ENCODE measurements at places on chromosomes 4 and X.

GRCh38 chrX:12245650-12246645 lies 107.7 kb downstream of the FRMPD4 start:
- no peak for DNase-seq

GRCh38 chr4:101141230-101141629 lies 206.1 kb downstream of the PPP3CA start:
- DNase-seq = no peak

DNA sequence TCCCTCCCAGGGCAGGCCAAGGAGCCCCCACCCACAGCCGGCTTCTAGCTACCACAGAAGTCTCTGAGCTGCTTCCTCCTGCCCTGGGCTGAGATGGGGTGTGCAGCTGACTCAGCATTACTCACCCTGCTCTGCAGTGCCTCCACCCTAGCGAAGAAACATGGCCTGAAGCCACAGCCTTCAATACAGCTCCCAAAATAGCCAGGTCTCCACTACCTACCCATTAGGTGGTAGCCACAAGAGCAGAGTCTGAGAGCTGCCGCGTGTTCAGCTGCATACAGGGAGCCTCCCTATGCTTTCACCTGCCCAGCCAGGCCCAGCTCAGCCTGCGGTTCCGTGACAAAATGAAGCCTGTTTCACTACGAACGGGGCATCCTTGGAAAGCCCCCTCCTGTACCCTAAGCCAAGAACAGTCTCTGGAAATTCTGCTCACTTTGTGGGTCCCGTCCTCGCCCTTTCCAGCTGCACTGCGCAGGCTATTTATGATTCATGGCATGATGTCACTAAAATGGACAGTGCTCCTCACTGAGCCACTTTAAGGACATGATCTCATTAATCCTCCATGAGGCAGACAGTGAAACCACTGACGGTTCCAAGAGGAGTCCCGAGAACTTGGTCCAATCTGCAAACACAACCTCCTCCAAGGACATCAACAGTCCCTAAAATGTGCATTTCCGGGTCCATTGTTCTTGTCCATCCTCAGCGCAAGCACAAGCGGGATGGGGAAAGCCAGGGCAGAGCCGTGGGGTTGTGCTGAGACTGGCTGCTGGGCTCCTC lies 20.2 kb downstream of the WDR1 start:
- DNase-seq = peak; percentile 68

- DNase-seq = no peak
Measured at GRCh38 chrX:38649674-38650647, 88.6 kb downstream of the TSPAN7 start.

GRCh38 chr4:85673540-85673939 lies 198.6 kb downstream of the ARHGAP24 start:
- no peak for DNase-seq

GRCh38 chr4:39682138-39682537 lies 15.8 kb upstream of the UBE2K start:
- DNase-seq = no peak

- DNase-seq = no peak
Measured at GRCh38 chr4:166972071-166972470, 262.2 kb downstream of the SPOCK3 start.

GRCh38 chrX:16186380-16187007 lies 19.2 kb downstream of the MAGEB17 start:
- DNase-seq = no peak

- DNase-seq = no peak
Measured at GRCh38 chr4:165583341-165583740, 204.5 kb downstream of the CPE start.

- DNase-seq = no peak
Measured at GRCh38 chrX:31268359-31268758, 196.5 kb upstream of the FTHL17 start.

DNA sequence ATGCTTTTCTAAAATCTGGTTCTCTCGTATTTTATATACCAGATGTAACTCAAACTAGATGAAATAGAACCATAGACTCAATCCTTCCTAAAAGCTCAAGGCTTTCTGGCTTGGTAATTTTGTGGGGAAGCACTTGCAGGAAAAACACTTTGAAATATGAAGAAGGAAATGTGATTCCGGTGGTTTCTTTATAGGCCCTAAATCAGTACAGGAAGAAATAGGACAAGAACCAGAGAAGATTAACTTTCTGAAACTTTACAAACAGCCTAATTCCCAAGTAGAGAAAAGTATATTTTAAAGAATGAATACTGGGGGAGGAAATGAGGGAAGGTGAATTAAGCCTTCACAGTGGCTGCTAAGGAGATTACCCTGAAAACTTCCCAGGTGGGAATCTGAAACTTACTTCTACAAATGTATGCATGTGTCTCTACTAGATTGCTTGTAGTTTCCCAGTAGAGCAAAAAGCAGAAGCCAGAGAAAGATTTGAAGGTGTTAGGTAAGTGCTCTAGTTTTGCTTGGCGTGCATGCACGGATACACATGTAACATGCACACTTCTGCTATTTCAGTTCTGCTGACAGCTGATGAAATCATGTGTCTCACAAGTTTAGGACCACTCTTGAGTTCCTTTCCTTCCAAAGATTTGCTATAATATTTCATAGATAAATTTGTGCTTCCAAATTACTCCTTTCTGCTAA lies 92.1 kb downstream of the AFF1 start:
- DNase-seq = no peak

- no peak for DNase-seq
Measured at GRCh38 chr4:111595456-111595855, 549.8 kb upstream of the FAM241A start.

GRCh38 chr4:138802499-138802898 lies 213.1 kb upstream of the NOCT start:
- no peak for DNase-seq

DNA sequence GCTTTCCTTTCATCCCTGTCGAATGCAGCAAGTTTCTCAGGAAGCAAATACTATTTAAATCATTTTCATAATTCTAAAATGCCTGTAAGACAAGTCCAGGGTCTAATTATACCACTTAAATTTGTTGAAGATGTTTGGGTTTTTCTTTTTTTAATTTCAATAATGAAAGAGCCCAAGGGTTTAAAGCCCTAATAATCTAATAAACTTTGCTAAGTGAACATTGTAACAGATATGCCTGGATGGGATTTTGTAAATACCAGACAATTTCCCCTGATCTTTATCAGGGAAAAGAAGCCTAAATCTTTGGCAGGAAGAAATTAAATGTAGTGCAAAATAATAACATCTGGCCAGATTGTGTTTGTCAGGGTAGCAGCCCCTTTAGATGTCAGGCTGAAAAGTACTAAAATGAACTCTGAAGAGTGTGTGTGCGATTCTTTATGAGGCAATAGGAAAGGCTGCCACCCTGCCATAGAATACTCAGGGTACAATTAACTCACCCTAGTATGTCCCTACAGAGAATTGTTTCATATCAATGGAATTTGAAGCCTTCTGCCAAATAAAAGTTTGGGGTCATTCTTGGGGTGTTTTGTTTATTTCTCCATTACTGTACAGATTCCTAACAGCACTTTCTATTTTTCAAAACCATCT lies 45.6 kb downstream of the GPC3 start:
- no peak for DNase-seq

DNA sequence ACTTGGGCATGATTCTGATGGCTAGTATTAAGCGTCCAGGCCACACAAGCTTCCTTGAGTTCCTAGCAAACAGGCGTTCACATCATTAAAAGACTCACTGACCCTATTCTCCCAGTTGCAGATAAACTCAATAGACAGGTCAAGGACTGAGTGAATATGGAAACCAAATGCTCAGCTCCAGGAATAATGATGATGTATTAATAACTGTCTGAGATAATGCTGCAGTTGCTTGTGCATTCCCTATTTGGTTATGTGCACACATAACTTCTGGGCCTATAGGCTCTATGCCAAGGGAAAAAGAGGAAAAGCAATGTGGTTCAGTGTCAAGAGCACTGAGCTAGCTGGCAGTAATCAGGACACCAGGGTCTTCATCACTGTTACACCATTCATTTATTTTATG lies 3.5 kb downstream of the RAB9B start:
- no peak for DNase-seq

GRCh38 chrX:1425381-1425780 lies 27.3 kb downstream of the ASMTL start:
- DNase-seq = no peak

GRCh38 chr4:15779306-15779705 lies 1.2 kb downstream of the CD38 start:
- DNase-seq = no peak

DNA sequence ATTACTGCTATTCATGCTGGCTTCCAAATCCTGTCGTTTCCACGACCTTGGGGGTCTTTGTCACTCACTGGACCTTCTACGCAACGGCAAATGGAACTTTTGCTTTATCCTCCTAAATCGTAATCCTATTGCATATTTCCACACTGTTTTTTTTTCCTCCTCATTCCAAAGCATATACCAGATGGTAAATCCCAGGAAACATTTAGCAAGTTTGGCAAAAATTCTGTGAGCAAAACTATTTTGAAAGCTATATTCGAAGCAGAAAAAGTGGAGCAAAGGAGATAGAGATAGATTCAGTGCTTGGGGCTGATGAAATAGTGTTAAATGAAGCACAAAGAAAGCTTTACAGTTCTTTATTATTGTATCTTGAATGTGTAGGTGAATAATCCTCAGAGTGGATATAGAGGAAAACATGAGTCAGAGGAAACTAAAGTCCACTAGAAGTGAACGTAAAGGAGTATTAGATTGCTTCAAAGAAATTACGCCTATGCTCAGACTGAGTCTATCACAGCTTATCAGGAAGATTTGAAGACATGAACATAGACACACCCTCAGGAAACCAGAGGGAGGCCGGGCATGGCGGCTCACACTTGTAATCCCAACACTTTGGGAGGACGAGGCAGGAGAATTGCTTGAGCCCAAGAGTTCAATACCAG lies 50.2 kb upstream of the FAM9A start:
- no peak for DNase-seq

DNA sequence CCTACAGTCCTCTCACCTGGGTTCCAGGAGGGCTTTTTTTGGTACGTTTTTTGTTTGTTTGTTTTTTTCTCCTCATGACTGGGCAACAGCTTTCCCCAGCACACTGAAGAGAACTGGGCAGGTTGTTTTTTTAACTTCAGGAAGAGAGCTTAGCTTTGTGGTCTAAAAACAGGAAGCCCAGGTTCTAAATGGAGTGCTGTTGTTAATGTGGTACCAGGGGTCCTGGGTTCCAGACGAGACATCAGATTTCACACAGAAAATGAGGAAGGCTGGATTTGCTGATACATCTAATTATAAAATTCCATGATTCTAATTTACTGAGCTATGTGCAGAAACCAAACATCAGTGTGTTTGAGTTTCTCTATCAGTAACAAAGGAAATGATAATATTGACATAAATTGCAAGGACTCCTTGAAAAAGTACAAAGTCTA lies 4.2 kb downstream of the MYOZ2 start:
- DNase-seq = no peak

DNA sequence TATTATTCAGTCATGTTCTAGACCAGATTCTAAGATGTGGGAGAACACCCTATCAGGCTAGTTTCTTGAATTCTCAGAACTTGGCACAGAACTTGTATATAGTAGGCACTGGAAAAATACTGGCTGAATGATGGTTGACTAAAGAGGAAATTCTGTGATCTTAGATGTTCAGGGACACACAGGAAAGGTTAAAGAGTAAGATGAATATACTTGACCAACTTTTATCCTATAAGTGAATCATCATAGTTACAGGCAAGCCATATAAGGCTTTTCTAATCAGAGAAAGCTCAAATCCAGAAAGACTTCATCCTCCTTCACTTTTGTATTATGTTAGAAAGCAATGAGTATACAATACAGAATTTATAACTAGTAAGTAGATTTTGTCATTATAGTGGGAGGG lies 53.8 kb downstream of the SEPTIN11 start:
- DNase-seq = no peak

GRCh38 chr4:132670557-132670956 lies 478.5 kb upstream of the PCDH10 start:
- no peak for DNase-seq

GRCh38 chr4:185758807-185759206 lies 53.2 kb downstream of the SORBS2 start:
- DNase-seq = no peak

DNA sequence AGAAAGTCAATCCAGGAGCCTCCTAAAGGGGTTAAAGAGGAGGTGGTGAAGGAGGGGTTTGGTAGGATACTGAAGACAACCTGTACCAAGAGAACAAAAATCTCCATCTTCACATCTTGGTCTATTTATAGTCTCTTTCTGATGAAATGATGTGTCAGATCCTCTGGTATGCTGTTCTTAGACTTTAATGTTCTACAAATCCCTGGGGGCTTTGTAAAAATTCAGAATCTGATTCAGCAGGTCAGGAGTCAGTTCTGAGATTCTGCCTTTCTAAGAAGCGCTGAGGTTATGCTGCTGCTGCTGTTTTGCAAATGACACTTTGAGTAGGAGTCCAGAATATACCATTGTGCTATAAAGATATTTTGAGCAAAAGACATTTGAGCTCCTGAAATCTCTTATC lies 172.9 kb upstream of the GLRA2 start:
- DNase-seq = no peak

- DNase-seq = no peak
Measured at GRCh38 chr4:155548173-155548572, 118.5 kb upstream of the GUCY1A1 start.

DNA sequence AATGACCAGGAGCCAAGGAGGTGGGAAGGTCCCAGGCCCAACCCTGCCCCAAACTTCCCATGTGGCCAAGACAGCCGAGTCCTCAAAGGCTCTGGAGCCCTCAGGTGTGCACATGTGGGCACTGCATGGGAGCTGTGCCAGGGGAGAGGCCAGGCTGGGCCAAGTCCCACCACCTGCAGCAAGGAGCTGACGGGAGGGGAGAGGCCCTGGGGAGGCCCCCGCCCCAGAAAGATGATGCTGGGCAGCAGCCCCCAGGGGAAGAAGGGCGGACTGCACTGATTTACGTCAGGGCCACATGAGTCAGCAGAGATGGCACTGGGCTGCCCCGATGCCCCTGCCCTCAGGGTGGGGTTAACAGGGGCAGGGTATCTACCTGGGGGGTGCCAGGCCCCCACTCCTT lies 1.4 kb downstream of the L1CAM start:
- no peak for DNase-seq

DNA sequence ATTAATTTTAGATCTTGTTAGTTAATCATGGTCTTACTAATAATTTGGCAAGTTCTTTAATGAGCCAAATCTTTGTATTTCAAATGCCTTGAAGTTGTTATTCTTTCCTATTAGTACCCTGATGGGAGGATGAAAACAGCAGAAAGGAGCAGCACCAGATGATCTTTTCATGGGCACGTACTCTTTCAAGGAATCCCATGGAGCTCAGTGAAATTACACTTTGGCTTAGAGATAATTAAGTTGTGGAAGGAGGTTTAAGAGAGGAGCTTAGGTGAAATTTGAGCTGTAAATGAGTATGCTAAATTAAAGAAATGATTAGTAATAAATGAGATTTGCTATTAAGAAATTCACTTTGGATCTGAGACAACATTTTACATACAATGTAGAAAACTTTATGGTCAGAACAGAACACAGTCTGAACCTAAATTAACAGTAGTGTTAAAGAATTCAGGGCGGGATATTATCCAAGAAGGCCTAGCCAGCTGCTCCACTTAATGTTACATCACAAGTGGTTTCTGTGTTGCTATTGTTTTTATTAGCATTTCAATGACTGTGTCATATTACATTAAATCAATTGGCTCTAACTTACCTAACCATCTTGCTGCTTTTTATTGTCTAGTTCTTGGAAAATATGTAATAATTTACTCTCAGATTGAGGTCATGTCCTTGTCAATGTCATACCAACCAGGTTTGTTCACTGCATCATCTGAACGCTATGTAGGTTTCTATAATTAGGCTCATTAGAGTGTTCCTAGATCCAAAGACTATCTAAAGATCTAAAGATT lies 3.9 kb downstream of the MTHFD2L start:
- DNase-seq = no peak

GRCh38 chr4:911221-911751 lies 20.8 kb downstream of the GAK start:
- DNase-seq = no peak

GRCh38 chr4:186724058-186724863 lies 605 bp upstream of the FAT1 start:
- no peak for DNase-seq
